Stimulated activated CD8-positive, alpha-beta memory T cell treated with anti-CD3 and anti-CD28 coated beads, Interleukin-2, amount 100 ng/mL, for 1 hour (primary cell): ENCODE measurements at places on chromosomes 6 and 20.

GRCh38 chr6:151719070-151719469, 88.4 kb upstream of the ESR1 start:
- no peak for DNase-seq

GRCh38 chr6:84455511-84456029, 228.1 kb upstream of the CEP162 start:
- no peak for DNase-seq

DNA sequence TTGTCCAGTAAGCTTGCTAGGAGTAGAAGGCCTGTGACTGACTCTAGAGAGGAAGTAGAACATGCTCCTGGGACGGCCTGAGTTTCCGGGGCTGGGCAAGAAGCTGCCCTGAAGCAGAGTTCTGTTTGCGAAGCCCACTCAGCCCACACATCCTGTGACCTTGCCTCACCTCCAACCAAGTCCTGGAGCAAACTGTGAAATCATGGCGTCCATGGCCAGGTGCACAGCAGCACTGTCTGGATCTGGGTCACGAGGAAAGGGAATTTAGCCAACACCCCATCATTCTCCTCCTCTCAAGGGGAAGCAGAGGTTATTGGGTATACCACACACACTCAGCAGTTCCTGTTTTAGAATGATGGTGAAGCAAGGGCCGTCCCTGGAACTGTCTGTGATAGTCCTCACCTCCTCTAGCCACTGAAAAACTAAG, 87.5 kb downstream of the CRYBG1 start:
- DNase-seq = no peak

- DNase-seq = no peak
Observed at GRCh38 chr20:32018269-32019155, 8.3 kb downstream of the CCM2L start.
